ENCODE measurements at places on chromosomes 3 and 15.

DNA sequence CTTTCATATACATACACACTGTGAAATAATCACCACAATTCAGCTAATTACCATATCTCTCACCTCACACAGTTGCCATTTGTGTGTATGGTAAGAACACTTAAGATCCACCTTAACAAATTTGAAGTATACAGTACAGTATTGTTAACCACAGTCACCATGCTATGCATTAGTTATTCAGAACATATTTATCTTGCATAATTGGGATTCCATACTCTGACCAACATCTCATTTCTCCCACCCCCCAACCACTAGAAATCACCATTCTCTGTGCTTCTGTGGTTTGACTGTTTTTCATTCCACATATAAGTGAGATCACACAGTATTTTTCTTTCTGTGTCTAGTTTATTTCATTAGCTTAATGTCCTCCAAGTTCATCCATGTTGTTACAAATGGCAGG lies 247.7 kb upstream of the CTNNB1 start:
- no peak for DNase-seq

GRCh38 chr15:59437817-59438624 lies at the start of gene FAM81A:
TSS of gene FAM81A (plus strand) at chr15:59438186. CDS start at chr15:59458627, 20,441 bp downstream.
- no peak for DNase-seq

DNA sequence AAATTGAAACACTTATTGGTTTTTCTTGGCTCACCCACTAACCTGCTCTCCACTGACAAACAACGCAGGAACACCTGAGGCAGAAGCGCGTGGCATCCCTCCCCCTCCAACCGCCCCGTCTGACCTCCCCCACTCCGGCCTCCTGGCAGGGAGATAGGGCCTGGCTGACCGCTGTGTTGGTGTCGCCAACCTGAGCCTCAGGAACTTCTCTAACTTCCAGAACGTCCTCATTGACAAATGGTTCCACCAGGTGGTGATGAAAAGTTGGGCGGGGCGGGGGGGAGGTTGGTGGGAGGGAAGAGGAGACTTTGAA lies 22.8 kb downstream of the IL17RD start:
- DNase-seq: no peak

GRCh38 chr15:69236505-69236904 lies 62.2 kb upstream of the PAQR5 start:
- DNase-seq: no peak

- DNase-seq: no peak
Measured at GRCh38 chr3:134332344-134332743, 41.9 kb downstream of the AMOTL2 start.

DNA sequence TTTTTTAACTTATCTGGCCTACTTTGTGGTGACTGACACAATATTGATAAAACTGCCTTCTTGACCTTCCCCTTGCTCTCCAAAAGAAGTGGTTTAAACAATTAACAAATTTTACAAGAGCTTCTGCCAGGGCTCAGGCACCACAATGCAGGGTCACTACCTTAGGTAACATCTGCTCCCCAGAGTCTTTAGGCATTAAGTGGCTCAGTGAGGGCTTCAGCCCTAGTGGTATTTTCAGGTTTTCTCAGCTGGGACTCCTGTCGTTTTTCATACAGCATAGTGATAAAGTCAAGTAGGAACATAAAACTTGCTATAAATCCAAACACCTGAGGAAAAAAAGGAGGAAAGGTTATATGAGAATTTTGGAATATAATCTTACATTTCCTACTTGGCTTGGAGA lies 18.9 kb downstream of the CMTM6 start:
- no peak for DNase-seq

DNA sequence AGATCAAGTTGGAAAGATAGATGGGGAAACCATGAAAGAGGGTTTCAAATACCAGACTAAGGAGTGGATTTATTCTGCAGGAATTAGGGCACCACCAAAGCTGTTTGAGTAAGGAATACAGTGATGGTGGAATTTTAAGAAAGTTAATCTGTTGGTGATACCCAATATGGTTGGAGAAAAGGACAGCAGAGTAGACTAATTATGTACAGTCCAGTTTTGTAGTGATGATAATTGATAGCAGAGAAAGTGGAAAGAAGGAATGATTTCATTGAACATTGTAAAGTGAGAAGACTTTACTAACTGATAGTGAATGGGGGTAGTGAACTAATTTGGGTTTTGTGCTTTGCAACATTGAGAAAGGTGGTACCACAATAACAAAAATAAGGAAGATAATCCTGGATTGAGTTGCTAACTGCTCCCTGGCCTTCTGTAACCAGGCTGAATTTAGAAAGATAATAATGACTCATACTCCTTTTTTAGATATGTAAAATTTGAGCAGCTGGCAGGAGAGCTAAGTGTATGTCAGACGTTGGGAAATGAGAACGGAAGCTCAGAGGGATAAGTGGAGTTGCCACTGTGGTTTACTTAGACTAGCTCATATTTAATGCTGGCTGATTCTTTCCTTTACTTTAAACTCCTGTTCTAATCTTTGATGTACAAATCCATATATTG lies 16.9 kb downstream of the TCAIM start:
- no peak for DNase-seq

- DNase-seq: no peak
Measured at GRCh38 chr3:43794776-43795175, 104.0 kb downstream of the ABHD5 start.

- DNase-seq: no peak
Measured at GRCh38 chr3:151550025-151550618, 89.3 kb upstream of the IGSF10 start.

DNA sequence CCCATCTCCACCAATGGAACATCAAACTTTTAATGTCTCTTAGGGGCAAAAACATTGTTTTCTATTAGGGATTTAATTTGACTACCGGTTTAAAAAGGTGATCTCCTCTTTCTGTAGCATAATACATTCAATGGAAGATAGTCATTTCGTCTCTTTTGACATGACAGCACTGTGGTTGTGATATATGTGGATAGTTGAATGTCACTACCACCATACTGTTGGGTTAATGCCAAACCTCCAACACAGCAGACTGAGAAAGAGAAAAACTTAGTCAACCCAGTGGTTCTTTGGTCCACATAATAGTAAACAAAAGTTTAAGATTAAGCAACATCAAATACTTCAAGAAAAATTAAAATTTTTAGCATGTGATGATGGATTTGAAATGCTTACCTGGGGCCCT lies 530.4 kb downstream of the AGBL1 start:
- no peak for DNase-seq

DNA sequence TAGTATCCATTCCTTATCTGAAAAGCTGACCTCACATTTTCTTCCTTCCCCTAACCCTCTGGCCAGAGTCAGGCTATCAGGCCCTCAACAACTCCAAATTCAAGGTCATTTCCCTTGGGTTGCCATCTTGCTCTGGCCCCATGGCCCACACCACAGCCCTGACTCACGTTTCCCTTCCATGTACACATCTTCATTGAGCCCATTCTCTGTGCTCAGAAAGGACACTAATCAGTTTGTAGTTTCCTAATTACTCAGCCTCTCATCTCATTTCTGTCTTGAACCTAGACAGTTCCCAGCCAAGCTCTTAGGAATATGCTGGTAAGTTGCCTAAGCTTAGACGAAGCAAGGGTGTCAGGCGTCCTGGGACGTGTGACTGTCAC lies 14.9 kb downstream of the TGM5 start:
- no peak for DNase-seq

DNA sequence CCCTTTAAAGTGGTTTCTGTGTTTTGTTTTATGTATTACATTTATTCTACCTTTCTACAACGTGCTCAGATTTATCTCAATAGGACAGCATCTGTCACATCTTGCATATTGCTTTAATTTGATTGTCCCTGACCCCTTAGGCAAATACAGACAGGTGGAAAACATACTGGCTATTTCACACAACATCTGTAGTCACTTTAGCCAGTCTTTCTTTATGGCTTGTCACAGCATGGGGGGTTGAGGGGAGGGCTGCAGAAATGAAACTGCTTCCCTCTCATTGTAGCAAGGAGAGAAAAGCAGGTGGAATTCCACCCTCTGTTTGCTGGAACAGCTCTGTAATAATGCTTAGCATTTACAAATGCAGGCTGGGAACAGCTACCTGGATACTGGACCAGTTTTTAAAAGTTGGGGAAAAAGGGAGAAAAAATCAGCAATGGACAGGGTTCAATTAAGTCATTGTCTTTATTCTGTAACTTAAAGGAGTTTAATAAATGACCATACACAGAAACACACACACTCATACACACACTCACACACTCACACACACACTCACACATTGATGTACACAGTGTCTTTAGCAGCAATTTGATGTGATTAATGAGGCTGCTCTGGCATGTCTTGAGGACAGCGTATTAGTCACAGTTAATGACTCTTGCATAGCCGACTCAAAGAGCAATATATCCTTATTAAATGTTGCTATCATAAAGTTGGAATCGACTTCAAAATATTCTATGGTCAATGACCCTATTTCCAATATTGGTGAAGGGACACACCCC lies 283.7 kb upstream of the GBE1 start:
- peak; percentile 71 for DNase-seq

DNA sequence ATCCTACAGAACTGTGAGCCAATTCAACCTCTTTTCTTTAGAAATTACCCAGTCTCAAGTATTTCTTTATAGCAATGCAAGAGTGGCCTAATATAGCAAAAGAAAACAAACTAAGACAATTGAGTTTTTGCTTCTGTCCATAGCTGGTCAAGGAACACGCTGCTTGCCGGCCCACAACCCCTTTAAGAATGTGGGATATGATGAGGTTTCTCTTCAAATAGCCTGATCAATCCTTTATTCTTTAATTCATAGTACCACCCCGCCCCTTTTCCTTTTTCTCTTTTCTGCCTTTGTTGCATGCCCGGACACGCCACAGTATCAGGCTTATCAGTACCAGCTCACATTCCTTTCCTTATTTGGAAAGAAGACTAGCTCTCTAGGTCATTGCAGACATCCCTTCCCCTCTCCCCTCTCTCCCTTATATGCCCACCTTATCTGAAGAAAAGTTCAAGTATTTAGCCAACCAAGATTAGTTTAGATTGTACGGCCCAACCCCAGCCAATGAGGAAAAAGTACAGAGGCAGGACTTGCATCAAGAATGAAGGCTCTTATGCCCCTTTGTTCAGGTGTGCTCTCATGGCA lies 404.5 kb downstream of the OCA2 start:
- DNase-seq: no peak

- no peak for DNase-seq
Measured at GRCh38 chr3:194470615-194471014, 16.2 kb downstream of the ATP13A3 start.

DNA sequence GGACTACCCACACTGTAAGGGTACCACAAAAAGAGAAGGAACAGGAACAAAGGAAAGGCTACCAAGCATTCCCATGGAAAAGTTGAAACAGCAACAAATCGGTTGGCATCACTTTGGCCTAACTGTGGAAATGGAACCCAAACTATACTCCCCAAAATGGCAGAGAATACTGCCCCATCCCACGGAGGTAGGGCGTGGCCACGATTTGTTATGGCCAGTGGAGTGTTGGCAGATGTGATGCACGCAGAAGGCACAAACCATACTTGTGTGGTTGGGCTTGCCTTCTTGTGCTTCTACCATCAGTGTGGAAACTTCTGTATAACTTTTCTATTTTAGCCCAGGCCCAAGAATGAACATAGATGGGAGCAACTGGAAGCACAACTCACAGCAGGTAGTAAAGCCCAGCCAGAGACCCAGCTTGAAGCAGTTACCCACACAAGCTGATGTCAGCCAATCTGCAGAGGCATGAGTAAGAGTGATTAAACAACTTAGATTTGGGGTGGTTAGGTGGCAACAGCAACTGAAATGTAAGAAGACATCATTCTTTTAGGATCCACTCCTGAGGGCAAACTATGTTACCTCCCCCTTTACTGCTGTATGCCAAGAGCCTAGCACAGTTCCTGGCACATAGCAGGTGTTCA lies 64.1 kb downstream of the BTD start:
- DNase-seq: no peak

- no peak for DNase-seq
Measured at GRCh38 chr3:149375501-149376196, 1.8 kb downstream of the TM4SF1 start.

- peak; percentile 38 for DNase-seq
Measured at GRCh38 chr3:113659101-113659541, 37.3 kb downstream of the USF3 start.

GRCh38 chr15:45186771-45187577 lies 792 bp downstream of the SHF start:
- no peak for DNase-seq

DNA sequence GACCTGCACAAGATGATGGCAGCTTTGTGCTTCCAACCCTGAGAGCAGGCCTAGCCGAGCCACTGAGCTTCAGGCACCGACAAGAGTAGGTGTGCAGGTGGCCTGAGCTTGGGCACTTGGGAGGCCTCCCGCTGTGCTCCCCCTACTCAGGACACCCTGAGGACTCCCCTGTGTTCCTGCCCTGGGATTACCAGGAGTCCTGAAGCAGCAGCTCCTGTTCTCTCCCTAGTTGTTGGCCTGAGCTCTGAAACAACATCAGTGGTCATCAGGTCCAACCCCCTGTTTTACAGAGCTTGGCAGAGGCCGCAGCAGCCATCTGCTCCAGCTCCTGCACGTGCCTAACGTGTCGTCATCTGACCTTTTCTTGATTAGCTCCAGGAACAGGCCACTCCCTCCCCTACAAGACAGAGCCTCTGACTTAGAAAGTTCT lies 8.0 kb upstream of the MESP2 start:
- no peak for DNase-seq

GRCh38 chr15:63060699-63061098 lies 18.2 kb downstream of the TPM1 start:
- no peak for DNase-seq

DNA sequence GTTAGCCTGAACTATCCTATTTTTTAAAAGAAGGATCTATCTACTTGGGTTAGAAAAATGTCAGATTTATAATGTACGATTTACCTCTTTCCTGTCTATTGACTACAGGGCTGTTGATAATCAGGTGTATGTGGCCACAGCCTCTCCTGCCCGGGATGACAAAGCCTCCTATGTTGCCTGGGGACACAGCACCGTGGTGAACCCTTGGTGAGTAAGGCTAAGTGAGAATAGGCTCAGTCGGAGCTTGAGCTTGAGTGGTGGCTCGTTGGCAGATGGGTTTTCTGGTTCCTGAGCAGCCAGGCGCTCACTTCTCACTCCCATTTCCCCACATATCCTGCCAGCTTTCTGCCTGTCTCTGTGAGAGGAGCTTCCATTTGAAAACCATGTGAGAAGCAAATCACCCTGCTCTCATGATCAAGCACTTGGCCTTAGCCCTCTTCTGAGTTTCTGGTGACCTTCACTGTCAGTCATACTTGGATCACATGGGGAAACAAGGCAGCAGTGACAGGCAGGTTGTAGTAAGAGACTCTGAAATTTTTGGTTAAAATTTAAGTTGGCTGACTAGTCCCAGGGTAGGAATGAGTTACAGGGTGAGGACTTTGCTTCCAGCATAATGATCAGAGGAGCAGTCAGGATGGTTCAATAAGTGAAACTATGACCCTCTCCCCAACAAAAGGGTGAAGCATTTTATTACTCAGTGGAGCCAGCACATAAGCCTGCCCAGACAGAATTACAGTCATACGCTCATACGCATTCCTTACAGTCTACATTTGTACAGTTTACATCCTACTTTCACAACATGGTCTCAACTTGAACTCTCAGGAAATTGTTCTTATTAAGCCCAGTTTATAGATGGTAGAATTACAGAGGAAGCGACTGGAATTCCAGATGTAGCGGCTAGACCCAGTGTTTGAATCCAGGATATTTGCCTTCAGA lies 18.0 kb downstream of the NIT2 start:
- DNase-seq: no peak

GRCh38 chr3:45604999-45605398 lies 10.4 kb downstream of the LIMD1 start:
- no peak for DNase-seq

All from NCI-H2081 treated with DMSO at 0.1 percent for 48 hours (cell line).